Effector CD4-positive, alpha-beta T cell (primary cell): ENCODE measurements at places on chromosomes 4 and X.

DNA sequence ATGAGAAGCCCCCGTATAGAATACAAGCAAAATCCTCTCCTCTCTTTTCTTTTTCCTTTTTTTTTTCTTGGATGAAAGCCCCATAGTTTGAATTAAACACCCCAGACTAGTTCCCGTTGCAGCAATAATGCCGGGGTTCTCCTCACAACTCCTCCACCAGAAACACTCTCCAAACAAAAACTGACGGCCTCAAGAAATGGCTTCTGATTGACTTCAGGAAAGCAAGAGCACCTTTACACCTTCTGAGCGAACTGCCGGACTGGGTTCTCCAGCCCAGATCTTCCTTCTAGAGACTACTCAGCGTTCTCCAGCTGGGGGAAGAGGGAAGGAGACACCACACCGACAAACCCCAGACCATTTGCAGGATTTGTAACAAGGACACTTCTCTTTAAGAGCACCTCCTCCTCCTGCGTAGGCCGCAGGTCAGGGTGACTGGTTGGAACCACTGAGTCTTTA, 4.0 kb downstream of the HAND2 start:
- no peak for DNase-seq

DNA sequence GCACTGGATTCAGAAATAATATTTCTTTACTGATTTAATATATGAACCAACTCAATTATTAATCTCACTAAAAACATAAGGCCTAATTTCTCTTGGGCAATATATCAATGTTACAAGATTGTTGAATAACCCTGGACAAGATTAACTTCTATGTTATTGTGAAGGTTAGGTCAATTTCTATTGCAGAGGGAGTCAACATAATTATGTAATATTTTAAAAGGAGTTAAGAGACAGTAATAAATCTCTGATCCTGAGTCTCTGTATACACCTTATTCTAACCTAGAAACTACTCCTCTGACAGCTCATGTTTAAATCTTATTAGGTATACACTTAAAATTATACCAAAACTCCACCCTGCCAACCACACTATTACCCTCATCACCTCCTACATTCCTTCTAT, 15.1 kb upstream of the GPRIN3 start:
- no peak for DNase-seq

DNA sequence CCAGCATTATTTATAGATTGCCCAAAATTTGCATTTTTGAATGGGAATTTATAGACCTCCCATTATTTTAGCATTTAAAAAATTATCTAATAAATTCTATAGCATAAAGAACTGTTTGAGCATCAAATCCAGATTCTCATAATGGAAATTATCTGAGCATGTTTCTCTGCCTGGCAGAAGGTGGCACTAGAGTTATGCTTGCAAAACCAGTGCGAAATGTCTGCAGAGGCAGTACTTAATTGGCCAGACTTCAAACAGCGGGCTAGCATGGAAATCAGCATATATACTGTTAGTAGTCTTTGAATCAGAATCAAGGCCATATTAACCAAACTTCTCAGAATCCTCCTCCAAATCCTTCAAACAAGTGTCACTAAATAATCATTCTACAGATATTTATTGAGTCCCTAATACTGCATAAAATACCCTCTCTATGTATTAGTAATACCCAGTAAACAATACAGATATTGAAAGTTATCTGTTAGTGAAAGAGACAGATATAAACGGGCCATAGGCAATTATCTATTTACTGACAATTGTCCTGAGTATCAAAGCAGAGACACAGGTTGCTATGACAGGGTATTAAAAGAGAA, 78.7 kb upstream of the DCLK2 start:
- DNase-seq = no peak

- no peak for DNase-seq
Observed at GRCh38 chr4:152041295-152041694, 280.5 kb upstream of the GATB start.

DNA sequence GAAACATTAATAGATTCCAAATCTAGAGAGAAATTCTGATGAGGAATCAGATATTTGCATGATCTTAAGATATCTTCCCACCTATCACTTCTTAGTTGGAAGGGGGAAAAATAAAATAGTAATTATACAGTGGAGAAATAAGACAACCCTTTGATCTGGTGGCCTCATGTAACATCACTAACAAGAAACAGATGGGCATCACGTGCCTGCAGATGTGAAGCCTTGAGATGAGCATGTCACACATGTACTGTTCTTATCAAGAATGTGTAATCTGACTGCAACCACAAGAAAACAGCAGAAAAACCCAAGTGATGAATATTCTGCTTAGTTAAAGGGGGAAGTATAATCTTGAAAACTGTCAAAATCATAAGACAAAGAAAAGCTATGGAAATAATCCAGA, 31.4 kb upstream of the NKX6-1 start:
- no peak for DNase-seq

GRCh38 chr4:185504098-185505047, 30.9 kb downstream of the PDLIM3 start:
- DNase-seq = no peak

DNA sequence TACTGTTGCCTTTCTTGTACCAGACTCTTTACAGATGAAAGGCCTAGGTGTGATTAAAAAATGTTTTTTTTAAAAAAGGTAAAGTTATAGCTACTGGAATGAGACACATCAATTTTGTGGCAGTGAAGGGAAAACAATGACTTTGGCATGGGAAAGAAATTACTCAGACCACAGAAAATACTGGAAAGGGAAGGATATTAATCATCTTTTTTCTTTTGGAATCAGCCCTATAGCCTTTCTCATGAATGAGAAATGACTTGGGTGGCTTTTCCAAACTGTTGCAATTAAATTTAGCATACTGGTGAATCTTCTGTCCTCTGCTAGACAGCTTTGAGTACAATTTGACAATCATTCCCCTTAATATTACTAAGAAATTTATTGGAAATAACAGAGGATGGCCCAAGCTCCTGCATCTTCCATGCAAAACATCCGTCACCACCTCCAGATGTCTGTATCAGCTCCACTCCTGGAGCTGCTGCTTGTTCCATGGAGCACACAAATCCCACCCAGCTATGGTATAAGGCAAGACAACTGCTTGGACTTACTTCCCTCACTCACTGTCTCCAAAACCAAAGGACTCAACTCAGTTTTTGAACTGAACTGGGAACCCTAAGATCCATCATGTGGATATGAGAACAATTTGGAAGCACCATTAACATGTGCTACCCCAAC, 97.6 kb upstream of the ARSJ start:
- no peak for DNase-seq

- no peak for DNase-seq
Observed at GRCh38 chrX:132958091-132958703, at the start of gene HS6ST2. TSS of gene HS6ST2 (minus strand) at chrX:132958629.

GRCh38 chr4:8522160-8523120, 57.8 kb upstream of the GPR78 start:
- DNase-seq = no peak

- no peak for DNase-seq
Observed at GRCh38 chr4:147639388-147639787, 22.2 kb downstream of the TMEM184C start.

DNA sequence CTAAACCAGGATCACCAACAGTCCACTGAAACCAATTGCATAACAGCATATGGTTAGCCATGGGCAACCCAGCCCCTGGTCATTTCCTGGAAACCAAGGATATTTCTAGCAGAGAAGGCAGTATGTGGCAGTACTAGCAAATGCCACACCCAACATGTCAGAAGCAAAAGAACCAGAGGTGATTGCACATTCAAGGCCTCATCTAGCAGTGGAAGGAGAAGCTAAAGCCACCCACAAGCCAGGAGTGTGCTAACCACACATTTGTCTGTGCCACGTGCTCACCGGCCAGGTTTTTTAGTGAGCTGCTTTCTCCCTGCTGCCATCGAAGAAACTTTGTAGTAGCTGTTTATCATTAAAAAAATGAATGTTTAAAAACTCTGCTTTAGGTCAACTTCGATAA, 42.0 kb downstream of the TEC start:
- DNase-seq = no peak

DNA sequence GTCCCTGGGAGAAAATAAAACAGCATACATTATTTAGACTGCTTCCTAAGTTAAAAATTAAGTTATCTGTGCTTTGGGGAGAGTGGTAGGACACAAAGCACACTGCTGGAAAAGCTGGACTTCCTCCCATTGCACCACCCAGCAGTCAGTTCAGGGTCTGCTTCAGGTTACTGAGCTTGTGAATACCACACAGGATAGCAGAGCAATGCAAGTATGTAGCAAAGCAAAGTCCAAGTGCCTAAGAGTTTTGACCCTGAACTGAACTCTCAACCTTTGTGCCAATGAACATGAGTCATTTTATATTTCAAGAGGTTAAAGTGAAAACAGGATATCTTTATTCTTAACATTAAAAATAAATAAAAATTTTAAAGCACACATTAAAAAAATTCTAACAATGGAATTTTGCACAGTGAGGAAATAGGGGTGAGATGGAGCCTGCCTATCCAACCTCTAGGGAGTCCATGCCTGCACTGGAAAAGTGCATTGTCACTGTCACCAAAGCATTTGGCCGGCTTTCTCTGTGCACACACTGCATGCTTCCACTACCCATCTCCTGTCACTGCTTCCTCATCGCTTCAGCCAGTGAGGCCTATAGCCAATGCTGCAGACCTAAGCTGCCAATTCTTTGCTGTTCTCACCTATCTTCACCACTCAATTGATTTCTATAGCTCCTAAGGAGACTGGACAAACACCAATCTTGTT, 50.9 kb downstream of the ABCG2 start:
- no peak for DNase-seq

GRCh38 chr4:136867465-136867864, 664.8 kb downstream of the PCDH18 start:
- no peak for DNase-seq

DNA sequence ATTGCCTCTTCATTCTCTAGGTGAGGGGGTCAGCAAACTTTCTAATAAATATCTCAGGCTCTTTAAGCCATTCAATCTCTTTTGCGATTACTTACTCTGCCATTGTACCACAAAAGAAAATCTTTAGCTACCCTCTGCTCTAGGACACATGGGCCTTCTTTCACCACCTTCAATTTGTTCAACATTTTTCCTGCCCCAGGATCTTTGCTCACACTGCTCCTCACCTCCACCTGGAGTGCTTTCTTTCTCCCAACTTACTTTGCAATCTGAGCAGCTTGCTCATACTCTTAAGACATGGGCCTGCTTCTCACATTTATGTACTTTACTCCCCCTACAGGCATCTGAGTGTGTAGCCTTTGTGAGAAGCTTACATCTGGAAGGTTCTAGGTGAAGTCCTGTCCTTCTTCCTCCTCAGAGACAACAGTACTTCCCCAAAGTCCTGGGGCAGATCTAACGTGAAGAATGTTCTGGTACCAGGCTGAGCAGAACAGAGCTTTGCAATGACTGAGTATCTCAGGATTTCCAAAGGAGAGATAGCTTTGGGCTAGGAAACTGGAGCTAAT, 55.0 kb upstream of the PRDM5 start:
- no peak for DNase-seq

DNA sequence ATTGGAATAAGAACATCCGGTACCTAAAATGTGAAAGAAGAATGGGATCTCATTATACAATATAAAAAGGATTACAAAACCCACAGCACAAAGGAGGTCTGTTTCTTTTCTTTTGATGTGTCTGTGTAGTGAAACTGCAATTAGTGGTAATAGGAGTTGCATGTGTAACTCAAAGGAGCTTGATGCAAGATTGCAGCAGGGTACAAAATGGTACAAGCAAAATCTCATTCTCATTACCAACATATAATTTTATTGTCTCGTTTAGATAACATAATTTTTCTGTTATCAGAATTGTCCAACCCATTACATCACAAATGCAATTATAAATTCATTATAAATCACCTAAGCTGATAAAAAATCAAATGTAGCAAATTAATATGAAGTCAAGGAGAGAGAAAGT, 47.1 kb upstream of the CCSER1 start:
- no peak for DNase-seq

DNA sequence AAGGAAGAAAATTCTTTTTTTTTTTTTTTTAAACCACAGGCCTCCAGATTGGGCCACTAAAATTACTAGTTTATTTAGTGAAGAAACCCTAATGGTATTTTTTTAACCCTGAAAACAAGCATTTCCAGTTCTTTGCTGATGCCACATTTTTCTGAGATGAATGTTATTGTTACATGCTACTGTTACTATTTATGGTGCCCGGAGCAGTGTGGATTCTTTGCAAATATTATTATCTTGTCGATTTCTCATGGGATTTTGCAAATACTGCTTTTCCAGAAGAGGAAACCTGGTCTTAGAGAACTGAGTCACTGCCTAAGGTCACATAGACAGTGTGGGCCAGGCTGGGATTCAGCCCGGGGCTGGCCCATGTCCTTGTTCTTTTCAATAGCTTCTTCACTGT, 8.7 kb upstream of the ALAS2 start:
- DNase-seq = no peak

DNA sequence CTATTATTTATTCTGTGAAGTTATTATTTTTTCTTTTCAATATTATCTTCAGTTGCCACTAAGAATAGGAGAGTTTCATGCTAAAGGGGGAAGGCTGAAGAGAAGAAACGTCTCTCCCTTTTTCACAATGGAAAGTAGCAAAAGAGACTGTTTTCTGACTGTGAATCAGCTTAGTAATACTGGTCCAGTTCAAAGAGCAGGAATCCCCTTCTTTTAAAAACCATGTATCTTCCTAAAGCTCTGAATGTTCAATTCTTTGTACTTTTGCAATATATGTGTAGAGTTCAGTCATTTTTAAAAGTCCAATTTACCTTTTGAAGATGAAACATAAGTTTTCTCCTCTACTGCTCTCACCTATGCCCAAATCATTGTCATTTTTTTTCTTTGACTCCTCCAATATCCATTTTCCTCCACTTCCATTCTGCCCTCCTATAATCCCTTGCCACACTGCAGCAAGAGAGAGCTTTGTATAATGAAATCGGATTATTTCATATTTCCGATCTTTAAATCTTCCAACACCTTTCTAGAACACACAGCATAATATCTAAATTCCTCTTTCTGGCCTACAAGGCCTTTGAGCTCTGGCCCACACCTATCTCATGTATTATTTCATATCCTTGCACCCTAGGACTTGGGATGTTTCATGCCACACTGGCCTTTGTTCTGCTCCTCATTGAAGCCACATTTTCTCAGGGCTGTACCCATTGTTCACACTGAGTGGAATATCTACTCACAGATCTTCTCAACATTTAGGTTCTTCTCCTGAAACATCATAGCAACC, 195.3 kb downstream of the CAMK2D start:
- no peak for DNase-seq

- DNase-seq = no peak
Observed at GRCh38 chr4:66927937-66928336, 617.4 kb downstream of the CENPC start.

DNA sequence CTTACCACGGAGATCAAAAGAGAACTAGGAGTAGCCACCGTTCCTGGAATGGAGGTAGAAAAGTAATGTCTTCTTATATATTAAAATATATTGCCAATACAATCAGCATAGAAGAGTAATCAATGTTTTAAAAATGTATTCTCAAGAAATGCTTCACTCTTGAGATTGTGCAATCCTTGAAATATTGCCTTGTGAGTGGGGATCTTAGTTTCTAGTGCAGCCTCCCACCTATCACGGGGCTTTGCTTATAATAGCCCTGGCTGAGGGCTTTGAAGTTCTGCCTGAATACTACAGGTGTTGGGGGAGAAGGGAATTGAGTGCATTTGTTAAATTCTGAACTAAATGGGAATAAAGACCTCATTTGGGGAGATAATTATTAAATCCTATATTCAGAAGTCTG, 55.5 kb downstream of the VGLL1 start:
- DNase-seq = no peak
